ENCODE measurements at places on chromosomes 5 and 9.

DNA sequence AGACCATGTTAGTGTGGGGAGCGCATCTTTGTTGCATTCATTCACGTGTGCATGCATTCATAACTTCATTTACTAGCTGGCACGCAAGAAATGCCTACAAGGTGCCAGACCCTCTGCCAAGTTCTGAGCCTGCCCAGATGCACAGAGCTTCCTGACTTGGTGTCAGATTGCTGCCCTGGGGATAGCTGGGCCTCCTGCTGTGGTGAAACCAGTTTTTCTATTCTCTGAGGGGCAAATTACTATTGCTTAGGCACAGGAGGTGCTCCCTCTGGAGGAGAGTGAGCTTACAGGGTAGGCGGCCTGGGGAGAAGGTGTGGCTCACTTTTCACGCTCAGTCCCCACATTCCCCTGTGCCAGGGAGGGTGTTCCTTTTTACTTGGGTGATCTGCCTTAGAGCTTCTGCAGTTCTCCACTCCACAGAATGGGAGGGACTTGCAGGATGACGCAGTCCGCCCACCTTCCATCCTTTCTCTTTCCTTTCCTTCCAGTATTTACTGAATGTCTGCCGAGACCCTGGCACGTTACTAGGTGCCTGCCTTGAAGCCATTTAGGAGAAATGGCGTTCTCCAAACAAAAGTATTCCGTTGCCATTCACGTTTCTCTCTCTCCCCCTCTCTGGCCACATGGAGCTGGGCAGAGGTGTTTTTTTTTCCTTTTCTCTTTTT, 27.9 kb upstream of the CTNNA1 start:
- no peak for DNase-seq

DNA sequence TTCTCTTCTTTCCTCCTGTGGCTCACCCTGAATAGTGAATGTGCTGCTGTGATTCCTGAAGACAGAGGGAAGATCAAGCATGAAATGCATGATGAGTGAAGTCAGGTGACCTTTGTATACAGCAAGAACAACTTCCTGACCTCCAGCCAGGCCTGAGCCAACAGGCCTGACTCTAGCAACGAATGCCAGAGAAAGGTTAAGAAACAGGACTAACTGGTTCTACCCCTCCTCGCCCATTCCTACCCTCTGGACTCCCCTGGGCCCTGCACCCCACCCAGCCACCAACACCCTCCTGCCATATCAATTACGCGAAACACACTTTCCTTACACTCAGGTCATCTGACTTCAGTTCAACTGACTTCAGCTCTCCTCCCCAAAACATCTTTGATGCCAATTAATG, 4.9 kb downstream of the SUSD1 start:
- DNase-seq: no peak

- DNase-seq: no peak
Observed at GRCh38 chr5:68027519-68027918, 188.0 kb upstream of the PIK3R1 start.

DNA sequence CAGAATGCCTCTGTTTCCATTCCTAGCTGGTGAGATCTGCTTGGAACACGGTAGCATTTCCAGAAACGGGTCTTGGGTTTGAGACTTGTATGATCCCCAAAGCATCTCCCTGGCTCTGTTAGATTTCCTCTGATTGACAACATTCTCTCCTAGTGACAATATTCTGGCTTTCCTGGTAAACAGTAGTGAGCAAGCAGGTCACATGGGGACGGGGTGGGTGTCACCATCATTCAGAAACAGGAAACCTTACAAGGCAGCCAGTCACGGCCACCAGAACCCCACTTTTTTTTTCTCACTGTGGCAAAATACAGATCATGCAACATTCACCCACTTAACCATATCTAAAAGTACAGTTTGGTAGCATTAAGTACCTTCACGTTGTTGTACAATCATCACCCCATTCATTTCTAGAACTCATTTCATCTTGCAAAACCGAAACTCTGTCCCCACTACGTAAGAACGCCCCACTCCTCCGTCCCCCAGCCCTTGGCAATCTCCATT, 90.1 kb upstream of the LMX1B start:
- no peak for DNase-seq

DNA sequence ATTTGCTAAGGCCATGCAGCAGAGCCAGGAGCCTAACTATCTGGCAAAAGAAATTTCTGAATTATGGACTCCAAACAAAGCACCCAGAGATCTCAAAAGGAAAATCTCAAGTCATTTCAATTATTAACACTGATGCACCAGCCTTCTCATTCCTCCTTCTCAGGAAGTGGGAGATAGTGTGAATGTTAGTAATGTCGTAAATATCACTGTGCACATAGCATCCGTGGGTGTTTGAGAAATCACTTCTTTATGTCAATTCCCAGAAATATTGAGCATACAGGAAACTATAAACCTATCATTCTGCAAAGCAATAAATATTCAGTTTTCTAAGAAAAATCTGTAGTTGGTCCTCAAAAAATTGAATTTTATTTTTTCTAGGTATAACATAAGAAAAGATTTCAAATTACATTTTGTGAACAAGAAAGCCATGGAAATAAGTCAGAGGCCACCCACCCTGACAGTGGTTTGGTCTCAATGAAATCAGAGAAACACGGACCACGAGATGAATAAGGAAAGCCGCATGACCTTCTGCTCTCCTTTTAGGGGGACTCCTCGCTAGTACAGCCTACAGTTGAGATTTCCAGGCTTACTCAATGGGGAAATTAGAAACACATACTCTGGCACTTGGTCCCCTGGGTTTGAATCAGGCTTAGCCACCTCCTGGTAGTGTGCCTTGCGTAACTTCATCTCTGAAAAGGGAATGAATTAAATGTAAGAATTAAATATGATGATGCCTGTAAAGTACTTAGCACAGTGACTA, 120.6 kb downstream of the DIRAS2 start:
- DNase-seq: no peak

DNA sequence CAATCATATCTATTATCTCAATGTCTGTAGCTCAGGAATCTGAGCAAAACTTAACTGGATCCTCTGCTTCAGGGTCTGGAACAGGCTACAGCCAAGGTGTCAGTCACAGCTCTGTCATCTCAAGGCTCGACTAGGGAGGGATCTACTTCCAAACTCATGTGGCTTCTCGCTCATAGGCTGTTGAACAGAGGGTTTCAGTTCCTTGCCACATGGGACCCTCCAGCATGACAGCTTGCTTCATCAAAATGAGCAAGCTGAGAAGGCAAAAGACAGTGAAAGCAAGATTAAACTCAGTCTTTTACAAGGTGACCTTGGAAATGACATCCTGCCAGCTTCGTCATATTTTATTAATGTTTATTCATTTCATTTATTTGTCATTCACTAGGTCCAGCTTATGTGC, 111.7 kb downstream of the GADD45G start:
- no peak for DNase-seq

DNA sequence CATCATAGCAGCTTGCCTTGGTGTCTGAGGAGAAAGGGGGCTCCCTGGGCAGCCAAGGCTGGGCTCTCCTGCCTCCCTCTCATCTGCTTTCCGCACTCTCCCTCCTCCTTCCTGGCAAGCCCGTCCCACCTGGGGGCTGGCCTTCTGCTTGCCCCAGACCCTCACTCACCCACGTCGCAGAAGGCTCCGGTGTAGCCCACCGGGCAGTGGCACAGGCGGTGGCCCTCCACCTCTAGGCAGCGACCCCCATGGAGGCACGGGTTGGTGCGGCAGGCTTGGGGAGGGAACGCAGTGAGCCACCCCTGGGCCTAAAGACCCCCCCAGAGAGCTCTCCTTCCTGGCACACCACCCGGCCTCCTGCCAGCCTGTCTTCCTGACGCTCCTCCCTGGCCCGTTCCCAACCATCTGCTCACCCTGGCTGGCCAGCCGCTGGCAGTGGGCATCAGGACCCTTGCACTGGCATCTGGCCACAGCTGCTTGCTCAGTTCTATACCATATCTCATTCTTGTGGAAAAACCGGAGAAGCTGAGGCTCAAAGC, 4.2 kb upstream of the PFN3 start:
- DNase-seq: no peak

DNA sequence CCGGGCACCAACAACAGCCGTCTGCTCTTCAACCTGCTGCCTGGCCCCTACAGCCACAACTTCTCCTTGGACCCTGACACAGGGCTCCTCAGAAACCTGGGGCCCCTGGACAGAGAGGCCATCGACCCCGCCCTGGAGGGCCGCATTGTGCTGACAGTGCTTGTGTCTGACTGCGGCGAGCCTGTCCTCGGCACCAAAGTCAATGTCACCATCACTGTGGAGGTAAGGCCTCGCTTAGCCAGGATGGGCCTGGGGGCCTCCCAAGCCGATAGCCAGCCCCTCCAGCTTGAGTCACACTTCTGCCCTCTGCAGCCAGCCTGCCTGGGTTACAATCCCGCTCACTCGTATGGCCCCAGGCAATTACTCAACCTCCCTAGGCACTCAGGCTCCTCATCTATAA, 28.6 kb downstream of the GPRIN1 start:
- DNase-seq: no peak

- DNase-seq: no peak
Observed at GRCh38 chr5:33828626-33829308, 63.0 kb downstream of the ADAMTS12 start.

DNA sequence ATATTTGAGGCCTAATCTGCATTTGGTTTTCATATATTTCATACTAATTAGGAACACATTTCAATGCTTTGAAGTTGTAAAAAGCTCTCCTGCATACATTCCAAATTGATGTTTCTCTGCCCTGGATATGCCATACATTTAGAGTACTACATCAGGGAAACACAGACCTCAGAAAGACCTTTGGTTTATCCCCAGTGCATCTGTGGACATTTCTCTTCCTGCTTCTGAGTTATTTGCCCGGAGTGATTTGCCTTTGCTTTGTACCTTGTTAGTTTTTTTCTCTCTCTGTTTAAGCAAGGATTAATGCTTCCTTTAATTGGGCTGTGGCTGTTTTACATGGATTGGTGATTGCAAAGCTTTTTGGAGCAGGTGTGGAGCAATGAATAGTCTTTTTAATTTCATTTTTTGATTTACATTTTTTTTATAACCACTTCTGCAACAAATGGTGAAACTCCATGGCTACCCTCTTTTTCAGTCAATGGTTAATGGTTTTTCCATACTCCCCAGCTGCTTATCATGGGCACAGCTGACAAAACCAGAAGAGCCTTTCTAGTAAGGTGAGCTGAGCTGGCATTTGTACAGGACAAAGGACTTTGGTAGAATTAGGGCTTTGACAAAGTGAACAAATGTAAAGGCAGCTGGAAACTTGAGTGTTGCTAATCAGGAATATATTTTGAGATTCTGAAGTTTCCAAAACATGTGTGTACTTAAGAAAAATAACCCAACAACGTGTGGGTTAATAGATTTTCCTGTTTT, 54.2 kb downstream of the ZSWIM6 start:
- peak; percentile 18 for DNase-seq

GRCh38 chr5:59489551-59489950, 404.0 kb downstream of the PDE4D start:
- no peak for DNase-seq

GRCh38 chr9:127899128-127899943, at the start of gene ST6GALNAC6:
Gene ST6GALNAC6 (minus strand): TSS chr9:127899603. CDS start chr9:127897981, 1,622 bp downstream.
- peak; percentile 27 for DNase-seq

DNA sequence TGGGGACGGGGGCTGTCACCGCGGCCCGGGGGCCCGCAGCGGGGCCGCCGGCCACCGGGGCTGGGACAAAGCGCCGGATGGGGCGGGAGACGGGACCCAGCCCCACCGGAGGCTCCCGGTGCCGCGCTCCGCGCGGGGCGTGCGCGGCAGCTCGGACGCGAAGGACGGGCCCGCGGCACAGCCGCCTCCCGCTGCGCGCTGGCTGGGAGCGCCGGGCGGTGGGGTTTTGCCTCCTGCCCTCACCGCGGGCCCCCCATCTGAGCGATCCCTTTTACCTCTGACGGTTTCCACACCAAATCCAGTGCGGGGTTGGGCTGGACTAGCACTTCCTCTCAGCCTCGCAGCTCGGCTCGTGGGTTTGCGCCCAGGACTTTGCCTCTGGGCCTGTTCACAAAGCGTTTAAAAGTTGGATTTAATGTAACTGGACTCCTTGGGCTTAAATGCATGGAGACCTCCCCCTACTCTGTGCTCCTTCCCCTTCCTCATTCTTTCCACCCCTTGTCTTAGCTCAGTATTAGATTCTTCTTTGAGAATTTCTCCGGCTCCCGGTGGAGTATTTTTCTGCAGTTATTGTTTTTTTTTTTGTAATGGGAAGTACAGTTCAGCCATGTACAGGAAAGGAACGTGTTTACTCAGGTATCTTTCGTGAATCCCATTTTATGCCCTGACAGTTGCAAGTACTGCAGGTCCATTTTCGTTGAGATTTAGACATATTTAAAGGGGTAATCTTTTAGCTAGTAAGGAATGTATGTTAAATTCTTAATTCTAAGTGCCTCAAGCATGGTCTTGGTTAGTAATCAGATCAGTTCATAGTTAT, 691 bp downstream of the FCHO2 start:
- peak; percentile 15 for DNase-seq

- no peak for DNase-seq
Observed at GRCh38 chr5:111135946-111136345, 43.8 kb downstream of the WDR36 start.

DNA sequence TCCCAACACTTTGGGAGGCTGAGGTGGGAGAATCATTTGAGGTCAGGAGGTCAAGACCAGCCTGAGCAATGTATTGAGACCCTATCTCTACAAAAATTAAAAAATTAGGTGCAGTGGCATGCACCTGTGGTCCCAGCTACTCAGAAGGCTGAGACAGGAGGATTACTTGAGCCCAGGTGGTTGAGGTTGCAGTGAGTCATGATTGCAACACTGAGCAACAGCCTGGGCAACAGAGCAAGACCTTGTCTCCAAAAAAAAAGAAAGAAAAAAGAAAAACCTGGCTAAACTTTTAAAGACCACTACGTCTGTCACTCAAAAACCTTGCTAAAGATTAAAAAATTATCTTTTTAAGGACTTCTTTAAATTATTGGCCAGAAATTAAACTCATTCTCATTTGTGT, 59.8 kb upstream of the ABCA1 start:
- no peak for DNase-seq

- DNase-seq: no peak
Observed at GRCh38 chr5:2259494-2260107, 376.9 kb upstream of the IRX4 start.

DNA sequence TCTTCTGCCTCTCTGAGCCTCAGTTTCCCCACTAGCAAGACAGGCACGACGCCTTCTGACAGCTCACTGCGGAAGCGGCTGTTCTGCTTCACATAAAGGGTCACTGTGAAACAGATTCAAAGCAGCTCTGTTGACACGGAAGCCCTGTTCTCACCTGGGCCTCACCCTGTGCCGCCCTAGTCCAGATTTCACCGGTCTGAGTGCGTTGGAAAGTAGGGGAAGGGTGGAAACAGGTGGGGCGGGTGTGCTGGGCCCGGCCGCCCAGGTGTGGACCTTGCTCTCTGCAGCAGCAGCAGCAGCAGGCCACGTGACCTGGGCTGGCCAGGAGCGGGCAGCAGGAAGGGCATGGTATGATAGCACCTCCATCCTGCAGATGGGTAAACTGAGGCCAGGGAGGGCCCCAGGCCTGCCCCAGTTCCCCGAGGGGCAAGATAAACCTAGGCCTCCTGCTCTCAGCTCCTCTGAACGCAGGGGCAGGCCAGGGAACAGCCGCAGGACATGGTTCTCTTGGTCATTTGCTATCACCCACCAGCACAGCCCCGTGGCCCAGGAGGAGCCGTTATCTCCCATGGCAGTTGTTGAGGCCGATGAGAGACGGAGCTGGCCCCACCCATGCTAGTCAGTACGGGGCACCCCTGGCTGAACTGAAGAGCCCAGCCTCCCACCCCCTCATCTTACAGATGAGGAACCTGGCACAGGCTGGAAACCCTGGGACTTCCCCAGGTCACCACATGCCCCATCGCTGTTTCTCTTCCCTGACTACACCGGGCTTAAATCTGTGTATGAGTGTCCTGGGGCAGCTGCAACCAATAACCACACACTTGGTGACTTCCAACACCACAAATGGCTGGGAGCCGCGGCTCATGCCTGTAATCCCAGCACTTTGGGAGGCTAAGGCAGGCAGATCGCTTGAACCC, 12.1 kb downstream of the PTGES2 start:
- DNase-seq: no peak

- no peak for DNase-seq
Observed at GRCh38 chr5:157648275-157648990, 3.8 kb downstream of the SOX30 start.
